COR-L47 (cell line): ENCODE measurements at places on chromosomes 7 and 10.

DNA sequence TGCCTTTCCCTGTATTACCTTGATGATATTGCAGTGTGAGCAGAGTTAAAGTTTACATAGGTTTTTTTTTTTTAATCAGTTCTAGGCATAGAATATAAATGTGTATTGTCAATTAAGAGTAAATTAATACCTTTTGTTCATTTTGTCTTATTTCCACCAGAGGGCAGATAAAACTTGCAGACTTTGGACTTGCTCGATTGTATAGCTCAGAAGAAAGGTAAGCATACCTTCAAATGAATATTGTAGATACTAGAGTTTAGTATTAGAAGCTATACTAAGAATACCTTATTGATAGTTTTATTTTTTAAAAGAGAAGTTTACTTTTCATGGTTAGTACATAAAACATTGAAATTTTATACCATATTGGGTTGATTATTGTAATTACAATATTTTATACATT lies 86.8 kb downstream of the MPLKIP start:
- no peak for DNase-seq

DNA sequence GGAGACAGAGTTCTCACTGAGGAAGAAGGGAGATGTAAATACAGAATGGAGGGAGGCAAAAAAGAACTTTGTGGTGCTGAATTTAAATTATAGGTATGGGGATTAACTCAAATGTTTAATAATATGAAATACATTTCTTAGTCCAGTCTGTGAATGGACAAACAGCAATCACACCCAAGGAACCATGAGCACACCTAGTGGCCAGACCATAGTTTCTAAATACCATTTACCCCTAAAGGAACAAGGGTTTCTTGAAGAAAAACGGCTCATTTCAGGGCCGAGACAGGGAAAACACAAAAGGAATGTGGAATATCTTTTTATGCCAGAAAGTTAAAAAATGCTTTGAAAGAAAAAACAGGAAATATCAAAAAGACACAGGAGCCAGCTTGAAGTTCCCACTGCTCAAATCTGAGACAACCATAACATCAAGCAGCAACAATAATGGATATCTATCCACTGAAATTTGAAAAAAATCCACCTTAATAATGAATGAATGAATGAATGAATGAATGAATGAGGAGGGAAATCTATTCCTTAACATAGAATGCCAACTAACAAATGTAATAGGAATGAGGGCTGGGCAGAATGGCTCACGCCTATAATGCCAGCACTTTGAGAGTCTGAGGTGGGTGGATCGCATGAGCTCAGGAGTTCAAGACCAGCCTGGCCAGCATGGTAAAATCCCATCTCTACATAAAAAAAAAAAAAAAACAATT lies 8.6 kb downstream of the IPMK start:
- DNase-seq: no peak

DNA sequence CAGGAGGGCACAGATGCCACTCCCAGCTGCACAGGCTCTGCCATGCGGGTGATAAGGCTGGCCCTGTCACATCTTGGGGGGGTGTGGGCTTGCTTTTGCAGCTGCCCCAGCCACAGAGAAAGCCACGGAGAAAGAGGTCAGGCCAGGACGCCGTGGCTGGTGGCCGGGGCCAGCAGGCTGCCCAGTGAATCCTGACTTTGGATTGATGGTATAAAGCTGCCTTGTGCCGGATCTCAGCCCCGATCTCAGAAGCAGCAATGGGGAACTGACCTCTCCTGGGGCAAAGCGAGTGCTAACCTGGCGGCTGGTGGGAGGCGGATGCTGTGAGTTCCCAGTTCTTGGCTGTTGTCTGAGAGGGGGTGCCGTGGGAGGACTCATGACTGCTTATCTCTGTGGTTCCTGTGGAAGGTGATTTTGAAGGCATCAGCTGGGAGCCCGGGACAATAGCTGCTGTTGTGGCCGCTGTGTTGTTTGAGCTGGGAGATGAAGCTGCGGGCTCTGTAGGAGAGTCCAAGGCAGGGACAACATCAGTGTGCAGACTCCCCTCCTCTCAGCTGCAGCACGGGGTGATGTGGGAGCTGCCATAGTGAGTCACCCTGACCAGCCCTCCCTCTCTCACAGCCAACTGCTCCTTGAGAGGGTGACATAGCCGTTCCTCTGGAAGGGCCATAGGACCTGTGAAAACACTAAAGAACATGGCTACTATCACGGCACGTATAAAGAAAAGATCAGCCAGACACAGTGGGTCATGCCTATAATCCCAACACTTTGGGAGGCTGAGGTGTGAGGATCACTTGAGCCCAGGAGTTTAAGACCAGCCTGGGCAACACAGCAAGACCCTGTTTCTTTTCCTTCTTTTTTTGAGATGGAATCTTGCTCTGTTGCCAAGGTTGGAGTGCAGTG lies 17.0 kb downstream of the IL15RA start:
- no peak for DNase-seq

DNA sequence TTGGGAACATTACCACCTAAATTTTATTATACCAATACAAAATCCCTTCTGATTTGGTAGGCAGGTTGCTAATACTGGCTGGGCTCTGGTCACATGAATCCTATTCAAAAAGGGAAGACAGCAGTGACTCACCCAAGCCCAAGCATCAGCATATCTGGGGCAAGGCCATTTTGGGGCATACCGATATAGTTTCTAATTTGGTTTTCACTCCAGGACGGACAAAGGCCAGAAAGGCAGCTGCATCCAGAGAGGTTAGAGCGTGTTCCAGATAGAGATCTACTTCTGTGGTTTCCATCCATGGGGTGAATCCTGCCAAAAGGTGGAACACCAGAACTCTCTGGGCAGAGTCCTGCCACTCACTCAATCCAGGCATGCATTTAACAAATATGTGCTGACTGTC lies 335.8 kb downstream of the ELMO1 start:
- no peak for DNase-seq

GRCh38 chr10:78852466-78853240 lies 216.1 kb upstream of the ZMIZ1 start:
- no peak for DNase-seq

DNA sequence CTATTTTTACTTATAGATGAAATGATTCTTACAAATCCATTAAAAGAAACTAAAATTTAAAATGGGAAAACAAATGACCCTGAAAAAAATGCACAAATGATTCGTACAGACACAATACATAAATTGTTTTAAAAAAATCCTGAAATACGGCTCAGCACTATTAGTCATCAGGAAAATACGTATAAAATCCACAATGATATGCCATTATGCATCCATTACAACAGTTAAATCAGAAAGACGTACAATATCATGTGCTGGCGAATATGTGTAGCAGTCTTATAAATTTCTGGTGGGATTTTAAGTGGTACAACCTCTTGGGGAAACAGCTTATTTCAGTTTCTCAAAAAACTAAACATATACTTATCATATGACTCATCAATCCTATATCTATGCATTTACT lies 600.1 kb upstream of the STEAP1 start:
- no peak for DNase-seq

GRCh38 chr7:126079151-126079550 lies 1149.5 kb upstream of the POT1 start:
- DNase-seq: no peak

GRCh38 chr10:13669182-13669855 lies 82.6 kb downstream of the PRPF18 start:
- no peak for DNase-seq

- DNase-seq: no peak
These were observed 53.6 kb upstream of the NRF1 start for GRCh38 chr7:129557686-129558481.

GRCh38 chr7:70392256-70392876 lies 739.6 kb upstream of the GALNT17 start:
- DNase-seq: no peak

DNA sequence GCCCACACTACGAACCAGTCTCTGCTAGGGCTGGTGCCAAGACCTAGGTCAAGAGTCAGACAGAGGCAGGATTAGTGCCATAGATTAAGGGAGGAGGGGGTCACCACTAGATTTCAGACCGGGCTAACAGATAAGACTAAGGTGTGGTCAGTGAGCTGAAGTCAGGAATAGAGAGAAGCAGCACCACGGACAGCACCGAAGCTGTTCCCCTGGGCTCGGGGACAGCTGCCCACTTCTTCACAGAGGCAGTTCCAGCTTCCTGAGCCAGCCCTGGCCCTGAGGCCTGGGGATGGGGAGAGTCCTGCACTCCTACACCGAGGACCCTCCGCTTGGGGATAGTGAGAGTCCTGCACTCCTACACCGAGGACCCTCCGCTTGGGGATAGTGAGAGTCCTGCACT lies 11.2 kb upstream of the JAKMIP3 start:
- no peak for DNase-seq

DNA sequence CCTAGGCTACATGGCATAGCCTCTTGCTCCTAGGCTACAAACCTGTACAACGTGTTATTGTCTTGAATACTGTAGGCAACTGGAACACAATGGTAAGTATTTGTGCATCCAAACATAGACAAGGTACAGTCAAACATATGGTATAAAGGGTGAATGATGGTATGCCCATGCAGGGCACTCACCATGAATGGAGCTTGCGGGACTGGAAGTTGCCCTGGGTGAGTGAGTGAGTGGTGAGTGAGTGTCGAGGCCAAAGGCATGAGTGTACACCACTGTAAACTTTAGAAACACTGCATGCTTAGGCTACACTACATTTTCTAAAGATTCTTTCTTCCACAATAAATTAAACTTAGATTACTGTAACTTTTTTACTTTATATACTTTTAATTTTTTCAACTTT lies 165.7 kb downstream of the PARD3 start:
- DNase-seq: no peak

GRCh38 chr10:7322623-7323022 lies 88.2 kb downstream of the SFMBT2 start:
- no peak for DNase-seq

DNA sequence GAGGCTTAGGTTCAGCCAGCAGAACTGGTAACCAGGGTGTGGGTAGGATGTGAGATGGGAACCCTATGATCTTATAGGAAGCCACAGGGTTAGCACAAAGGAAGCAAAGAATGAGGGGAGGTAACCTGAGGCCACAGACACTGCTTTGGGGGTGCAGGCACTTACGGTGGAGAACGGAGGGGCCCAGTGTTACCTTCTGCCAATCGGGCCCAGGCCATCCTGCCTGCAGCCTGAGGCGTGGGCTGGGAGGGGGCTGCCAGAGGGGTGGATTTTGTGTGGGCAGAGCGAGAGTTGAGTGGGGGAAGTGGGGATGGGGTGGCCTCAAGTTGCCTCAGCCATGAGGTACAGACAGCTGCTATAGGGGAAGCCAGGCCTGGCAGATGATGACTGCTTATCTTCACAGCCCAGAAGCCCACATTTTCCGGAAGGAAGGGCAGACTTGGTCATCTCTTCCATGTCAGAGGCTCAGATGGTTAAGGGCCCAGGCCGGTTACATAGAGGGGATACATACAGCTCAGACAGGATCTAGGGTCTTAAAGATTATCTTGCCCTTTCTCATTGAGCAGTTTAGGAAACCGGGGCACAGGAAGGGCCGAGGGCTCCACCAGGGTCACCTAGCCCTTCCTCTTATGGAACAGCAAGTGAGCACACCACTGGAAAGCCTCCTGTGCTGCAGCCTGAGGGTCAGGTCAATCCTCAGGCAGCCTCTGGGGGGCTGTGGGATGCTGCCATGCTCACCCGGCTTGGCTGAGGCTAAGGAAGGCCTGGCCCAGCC lies 24.4 kb upstream of the VSIR start:
- no peak for DNase-seq

DNA sequence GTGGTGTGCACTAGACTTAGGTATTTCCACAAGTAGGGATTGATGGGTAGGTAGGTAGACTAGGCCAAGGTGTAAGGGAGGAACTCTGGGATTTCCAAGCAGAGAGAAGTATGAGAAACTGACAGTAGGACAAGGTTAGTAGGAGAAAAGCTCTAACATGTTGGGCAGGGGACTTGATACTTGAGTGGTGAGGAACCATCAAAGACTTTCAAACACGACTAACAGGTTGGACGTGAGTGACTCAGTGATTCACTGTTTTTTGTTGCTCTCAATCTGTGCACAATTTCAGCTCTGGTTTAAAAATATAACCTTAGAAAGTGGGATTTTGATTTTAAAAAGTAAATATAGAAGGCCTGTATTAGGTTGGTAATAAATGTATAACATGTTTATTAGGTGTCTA lies 44.4 kb downstream of the KLHDC10 start:
- DNase-seq: no peak

DNA sequence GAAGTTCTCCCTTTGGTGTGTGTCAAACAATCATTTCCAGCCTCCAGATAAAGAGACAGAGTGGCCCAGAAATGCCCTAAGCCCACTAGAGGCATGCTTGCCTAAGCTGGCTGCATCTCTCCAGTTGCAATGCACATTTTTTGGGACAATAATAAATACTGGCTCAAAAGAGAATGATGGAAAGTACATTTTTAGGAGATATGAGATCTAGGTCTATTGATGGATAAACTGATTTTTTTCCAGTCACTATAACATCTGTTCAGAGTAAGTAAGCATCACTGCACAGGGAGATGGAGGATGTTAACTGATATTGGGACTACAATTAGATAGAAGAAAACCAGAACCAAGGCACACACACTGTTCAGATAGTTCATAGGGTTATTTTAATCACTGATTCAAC lies 553.0 kb downstream of the GRM8 start:
- no peak for DNase-seq

- no peak for DNase-seq
These were observed 9.6 kb downstream of the SFXN2 start for GRCh38 chr10:102723989-102724388.

DNA sequence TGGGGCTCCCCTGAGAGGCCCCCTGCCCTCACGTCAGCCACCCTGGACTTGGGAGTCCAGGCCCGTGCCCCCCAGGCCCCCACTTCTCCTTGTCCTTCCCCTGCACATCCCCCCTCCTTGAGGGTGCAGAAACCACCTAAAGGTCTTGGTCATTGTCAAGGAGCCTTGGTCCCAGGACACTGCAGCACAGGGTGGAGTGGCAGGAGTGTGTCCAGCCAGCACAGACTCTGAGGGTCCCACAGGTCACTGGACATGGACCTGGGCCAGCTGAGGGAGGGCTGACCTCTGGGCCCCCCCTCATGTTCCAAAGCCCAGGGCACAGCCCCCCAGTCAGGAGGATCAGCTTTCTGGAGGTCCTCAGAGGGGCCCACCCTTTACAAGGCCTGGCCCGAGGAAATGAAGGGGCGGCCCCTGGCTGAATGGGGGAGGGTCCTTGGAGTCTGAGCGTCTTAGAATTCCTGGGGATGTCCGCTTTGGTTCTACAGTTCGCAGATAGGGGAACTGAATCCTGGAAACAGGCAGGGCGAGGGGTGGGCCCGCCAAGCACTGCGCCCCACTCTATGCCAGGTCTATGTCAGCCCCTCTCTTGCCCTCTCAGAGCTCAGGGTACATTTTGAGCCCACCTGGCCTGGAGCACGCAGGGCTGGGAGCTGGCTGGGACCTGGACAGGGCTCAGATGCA lies 54.0 kb downstream of the PWWP2B start:
- no peak for DNase-seq

GRCh38 chr10:15652117-15652516 lies 67.6 kb downstream of the ITGA8 start:
- DNase-seq: no peak
